ENCODE measurements at places on chromosomes 4 and X. TPM values are rescaled to one million over a fixed set of nuclear protein-coding genes. Genes with fewer than 3 reads are reported as not detected.

Gene CFAP299
- total RNA-seq: not detected

Gene MAGEC2
- total RNA-seq: not detected

DNA sequence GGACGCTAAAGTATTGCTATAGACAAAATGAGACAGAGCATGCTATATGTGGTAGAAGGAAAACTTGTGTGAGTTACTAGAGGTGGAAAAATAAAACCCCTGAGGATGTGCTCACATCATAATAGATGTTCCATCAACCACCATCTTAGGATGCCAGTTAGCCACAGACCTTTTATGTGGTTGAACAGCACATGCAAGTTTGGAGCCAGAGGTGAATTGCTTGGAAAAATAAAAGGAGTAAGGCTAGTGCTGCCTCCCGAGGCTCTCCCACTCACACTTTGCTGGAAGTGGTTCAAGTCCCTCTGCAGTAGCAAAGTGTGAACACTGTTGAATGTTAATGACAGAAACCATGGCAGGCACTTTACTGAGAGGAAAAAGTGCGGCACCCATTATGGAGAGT lies 39.4 kb upstream of the PPARGC1A start:
- H3K4me3 ChIP-seq: no peak overlapping the region
- H3K27ac ChIP-seq: no peak overlapping the region
- no peaks in the 10 kb centered on the region for H3K27me3 ChIP-seq
- DNase-seq: no peak

GRCh38 chr4:39942507-39942906 lies 35.2 kb downstream of the PDS5A start:
- no peak overlapping the region for H3K27ac ChIP-seq
- no peaks in the 10 kb centered on the region for H3K27me3 ChIP-seq
- H3K4me1 ChIP-seq: peaks cover 4% of the 10 kb centered on the region
- H3K4me3 ChIP-seq: no peak overlapping the region
- no peaks in the 10 kb centered on the region for H3K36me3 ChIP-seq
